ENCODE measurements at places on chromosomes 16 and 17.

- DNase-seq: peak; percentile 93
Observed at GRCh38 chr17:48471817-48472410, 41.9 kb upstream of the SKAP1 start.

- no peak for DNase-seq
Observed at GRCh38 chr16:57555831-57556230, 13.4 kb downstream of the ADGRG5 start.

- DNase-seq: peak; percentile 60
Observed at GRCh38 chr16:84785843-84786581, 33.8 kb upstream of the CRISPLD2 start.

DNA sequence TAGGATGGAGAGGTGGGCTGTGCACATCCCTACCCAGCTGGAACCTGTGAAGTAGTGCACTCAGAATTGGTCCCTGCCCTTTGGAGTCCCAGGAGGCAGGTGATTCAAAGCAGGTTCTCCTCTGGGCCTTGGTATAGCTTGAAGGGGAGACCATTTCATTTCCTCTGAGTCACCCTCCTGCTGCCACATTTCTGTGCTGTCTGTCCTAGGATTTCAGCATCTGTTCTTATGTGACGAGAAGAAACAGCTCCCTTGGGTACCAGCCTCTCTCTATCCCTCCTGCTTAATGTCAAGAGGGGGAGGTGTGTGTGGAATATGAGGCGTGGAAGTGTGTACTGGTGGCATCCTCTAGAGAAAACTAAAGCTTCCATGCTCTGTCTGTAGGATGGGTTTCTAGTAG, 5.0 kb upstream of the NFE2L1 start:
- DNase-seq: no peak

DNA sequence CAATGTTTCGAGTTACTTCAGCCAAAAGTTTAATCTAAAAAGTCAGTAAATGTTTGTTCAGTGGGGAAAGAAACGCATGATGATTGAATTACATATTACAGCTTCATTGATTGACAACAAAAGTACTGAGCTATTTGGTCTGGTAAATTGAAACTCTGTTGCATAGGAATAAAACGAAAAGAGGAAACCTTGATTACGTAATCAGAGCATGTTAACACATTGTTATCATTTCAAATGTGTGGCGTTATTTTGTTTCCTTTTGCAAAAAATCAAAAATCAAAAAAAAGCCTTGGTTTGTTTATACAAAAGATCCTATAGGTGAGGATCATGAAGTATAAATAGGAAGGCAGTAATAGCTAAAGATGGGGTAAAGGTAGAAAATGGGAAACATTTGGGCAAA, 19.5 kb upstream of the CA10 start:
- no peak for DNase-seq

- no peak for DNase-seq
Observed at GRCh38 chr17:57881783-57882351, 32.0 kb upstream of the MRPS23 start.

DNA sequence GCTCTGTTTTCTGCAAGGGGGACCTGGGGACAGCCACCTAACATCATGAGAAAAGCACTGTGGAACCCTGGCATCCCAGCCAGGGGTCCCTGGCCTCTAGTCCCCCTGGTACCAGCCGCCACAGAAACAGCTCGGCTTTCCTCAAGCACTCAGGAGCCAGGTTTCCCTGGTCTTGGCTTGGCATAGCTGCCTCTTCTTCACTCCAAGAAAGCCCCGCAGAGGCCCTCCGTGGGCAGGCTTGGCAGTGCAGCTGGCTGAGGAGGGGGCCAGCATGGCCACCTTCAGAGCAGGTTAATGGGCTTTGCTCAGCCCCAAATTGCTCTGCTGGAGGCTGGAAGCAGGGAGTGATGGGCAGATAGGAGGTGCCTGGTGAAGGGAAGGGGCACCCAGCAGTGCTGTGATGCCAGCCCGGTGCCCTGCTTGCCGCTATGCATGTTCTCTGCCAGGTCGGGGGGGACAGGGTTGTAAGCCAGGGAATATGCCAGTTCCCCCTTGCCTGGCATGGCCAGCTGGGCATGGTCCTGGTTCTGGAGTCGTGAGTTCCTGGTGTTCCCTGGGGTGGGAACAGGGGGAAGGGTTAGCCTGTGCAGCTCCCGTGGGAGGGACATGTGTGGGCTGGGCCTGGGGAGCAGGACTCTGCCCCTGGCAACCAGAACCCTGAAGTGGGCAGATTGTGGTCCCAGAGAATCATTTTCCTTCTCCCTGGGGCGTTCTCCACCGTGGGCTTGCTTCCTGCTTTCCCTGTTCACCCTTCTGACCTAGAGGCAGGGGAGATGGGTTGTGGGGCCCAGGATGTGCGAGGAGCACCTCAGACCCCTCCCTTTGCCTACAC, 3.2 kb downstream of the ANKRD13B start:
- DNase-seq: peak; percentile 6

GRCh38 chr17:79520167-79521165, 90.4 kb downstream of the RBFOX3 start:
- no peak for DNase-seq

DNA sequence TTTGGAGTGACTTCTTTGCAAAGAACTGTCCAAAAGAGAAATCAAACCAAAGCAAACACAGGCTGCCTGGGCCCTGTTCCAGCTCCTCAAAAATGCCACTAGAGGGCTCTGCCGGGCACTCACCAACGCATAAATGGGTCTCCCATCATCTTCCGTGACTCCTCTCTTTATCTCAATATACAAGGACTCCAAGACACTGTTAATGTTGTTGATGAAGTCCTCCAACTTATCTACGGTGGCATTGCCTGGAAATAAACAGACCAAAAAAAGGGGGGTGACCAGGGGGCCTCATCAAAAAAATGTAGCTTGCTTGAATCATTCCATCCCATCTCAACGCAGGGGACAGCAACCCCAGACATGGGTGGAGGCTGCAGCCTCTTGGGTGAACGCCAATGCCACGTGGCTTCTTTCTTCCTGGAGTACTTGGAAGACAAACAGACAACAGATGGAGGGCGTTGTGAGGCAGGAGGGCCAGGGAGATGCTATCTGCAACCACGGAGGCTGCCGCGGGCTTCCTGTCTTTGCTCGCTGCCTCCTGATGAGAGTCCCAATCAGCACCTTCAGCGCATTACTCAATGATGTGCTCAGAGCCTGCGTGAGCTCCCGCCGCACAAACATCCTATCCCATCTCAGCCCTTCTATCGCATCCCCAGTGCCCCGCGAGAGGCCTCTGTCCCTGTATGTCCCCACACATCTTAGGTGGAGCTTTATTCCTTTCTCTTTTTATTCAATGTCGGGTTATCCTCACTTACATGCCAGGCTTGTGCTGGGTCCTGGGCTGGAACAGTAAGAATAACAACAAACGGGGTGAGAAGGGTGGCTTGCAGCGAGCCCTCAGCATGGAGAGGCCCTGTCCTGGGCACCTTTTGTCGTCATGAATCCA, 32.0 kb downstream of the KDM8 start:
- DNase-seq: peak; percentile 84

GRCh38 chr16:84725481-84726078, 25.8 kb downstream of the USP10 start:
- no peak for DNase-seq

- DNase-seq: no peak
Observed at GRCh38 chr17:58492238-58493121, 4.3 kb upstream of the HSF5 start.

GRCh38 chr17:12732366-12732765, 56.9 kb upstream of the ARHGAP44 start:
- DNase-seq: no peak

DNA sequence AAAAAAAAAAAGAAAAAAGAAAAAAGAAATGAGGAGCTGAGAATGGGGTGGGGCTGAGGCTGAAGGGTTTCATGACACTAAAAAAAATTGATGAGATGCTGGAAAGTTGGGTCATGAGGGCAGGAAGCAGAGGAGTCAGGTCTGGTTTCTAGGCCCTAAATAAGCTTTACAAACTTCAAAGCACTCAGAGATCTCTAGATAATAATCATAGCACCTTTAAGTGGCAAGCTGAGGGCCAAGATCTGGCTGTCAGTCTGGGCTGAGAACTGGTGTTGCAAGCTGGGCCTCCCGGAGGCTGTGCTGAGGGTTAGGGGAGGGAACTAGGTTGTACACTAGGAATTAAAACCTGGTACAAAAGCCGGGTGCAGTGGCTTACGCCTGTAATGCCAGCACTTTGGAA, 6.4 kb downstream of the ZNF764 start:
- no peak for DNase-seq

DNA sequence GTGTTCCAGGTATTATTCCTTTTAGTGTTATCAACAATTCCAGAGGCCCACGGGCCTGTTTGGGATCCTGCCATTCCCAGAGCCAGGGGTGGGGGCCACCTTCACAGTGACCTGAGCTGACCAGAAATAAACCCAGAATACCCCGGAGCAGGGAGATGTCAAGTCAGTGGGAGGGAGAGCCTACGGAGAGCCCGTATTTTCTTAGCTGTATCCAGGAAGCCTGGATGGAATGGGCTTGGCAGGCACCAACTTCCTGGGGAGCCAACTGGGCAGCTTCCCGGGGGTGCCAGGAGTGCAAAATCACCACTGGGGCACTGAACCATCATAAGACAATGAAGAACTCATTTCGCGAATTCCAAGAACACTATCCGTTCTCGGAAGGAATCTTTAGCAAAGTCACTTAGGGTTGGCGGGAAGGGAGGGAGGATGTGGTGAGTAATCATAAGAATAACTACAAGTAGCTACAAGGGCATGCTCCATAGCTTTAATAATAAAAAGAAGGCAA, 13.2 kb upstream of the MRTFB start:
- DNase-seq: no peak

All from DMS79 treated with DMSO at 0.1 percent for 48 hours (cell line).